CD4-positive, alpha-beta T cell treated with Interleukin-10 for 1 hour (primary cell): ENCODE measurements at places on chromosomes 1 and 21.

DNA sequence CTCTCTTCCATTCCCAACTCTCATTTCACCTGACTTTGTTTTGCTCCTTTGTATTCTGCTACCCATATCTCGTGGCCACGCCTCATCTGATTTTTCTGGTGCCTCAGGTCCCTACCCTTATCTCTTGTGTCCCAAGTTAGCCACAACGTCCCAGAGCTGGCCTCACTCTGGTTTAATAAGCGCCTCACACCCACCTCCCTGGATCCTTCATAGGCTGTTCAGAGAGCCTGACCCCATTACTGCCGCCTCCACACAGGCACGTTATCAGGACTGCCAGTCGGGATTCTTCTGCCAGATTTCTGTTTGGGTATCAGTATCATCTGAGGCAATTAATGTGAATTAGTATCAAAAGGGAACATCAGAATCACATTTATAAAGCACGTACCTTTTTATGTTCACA, 34.7 kb upstream of the TMEM125 start:
- no peak for DNase-seq

DNA sequence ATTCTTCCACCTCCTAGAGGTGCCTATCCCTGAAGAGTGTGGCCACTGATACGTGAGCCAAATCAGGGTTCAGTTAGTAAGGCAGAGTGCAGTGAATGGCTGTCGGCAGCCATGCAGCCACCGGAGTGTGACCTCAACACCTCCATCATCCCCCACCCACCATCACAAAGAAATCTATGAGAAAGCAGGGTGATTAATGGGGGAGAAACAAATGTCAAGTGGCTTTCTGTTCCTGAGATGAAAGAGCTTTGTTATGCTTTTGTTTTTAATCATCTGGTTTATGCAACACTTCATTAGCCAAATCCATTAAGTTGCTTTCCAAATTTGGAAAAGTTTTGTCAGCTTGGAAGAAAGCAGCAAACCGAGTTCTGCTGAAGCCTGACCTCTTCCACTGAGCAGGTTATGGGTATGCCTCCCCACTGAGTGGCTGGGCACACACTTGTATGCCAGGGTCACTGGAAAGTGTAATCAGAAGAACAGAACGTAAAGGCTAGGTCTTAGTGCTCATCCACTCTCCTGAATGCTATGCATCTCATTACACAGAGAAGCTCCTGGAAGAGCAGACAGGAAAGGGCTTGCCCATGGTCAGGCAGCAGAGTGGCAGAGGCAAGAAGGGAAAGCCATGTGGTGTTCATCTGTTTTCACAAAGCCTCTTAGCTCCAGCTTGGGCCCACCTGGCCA, 57.1 kb upstream of the ATP1B1 start:
- no peak for DNase-seq

GRCh38 chr1:234536741-234537140, 57.8 kb upstream of the TARBP1 start:
- no peak for DNase-seq

GRCh38 chr1:236523704-236524141, at the start of gene LGALS8:
Gene LGALS8, plus strand, starts transcription at chr1:236523982. Its CDS starts 2,089 bp downstream, at chr1:236526071.
- peak; percentile 89 for DNase-seq

DNA sequence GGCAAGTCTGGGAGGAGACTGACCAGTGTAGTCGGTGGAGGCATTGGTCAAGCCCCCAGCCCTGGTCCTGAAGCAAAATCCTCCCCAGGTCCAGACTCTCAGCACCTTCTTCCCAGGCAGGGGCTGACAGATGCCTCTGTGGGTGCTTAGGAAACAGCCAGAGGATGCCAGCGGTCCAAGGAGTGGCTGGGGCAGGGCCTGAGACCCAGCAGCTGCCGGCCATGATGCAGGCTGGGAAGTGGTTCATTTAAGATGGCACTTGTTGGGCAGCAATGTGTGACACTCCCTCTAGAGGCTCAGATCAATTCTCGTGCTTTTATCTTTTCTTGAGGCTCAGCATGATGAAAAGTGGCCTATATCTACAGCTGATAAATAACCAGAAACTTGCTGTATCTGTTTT, 165.0 kb upstream of the VAMP3 start:
- DNase-seq, result no peak

- no peak for DNase-seq
Measured at GRCh38 chr1:214143006-214143992, 137.7 kb upstream of the SMYD2 start.

GRCh38 chr1:212606395-212607205, 2.0 kb upstream of the ATF3 start:
- peak; percentile 77 for DNase-seq

DNA sequence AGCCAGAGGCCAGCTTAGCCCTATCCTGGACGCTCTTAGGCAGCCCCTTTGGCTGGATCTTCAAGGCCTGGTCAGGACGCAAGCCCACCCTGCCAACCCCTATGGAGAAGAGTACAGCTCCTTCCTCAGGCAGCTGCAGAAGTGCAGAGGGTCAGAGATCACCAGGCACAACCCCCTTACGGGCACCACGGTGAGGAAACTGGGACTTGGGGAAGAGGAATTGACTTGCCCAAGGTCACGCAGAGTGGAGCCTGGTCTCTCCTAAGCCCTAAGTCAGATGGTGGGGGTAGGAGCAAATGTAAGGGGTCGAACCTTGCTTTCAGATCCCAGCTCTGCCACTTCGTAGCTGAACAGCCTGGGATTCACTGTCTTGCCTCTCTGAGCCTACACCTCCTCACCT, 3.7 kb downstream of the E2F2 start:
- no peak for DNase-seq

DNA sequence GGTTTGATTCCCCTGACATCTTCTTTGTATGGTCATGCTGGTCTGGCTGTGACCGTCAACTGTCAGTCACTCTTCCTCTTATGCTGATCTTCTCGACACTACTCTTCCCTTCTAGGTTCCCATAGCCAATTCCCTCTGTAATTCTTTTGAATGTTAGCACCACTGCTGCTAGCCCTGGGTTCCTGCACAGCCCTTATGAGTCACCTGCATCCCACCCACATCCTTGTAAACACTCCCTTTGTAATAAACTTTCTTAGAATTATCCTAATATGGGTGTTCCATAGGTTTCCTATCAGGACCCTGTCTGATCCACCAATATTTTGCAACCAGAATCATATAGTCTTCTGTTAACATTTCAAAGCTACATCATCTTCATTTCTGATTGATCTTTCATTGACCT, 37.1 kb downstream of the JUN start:
- DNase-seq, result no peak

GRCh38 chr1:30336550-30337323, 386.6 kb downstream of the MATN1 start:
- no peak for DNase-seq

GRCh38 chr1:81220614-81221071, 580.1 kb upstream of the ADGRL2 start:
- no peak for DNase-seq

DNA sequence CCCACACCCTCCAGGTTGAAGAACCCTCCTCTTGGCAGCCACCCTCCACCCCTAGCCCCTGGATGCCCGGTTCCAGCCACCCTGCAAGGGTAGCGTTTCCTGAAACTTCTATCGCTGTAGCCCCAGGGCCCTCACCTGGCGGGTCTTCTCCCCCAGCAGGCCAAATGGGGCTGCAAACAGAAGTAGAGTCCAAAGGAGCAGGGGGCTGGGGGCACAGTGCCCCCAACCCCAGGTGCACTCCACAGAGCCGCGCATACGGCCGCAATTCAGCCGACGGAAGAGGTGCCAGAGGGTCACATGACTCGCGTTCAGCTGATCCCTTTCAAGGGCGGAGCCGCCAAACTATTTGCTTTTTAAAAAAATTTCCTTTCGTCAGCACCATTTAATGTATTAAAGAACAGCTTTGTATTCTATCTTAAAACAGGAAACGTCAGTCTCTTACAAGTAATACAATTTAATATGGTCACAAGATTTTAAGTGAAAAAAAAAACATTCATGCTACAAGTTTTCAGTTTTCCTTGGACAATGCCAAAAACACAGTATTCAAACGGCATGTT, at the start of gene GLMP:
Gene GLMP (minus strand): TSS at position 289 of the 557 bp plus-strand sequence. CDS start 34 bp downstream, at position 255.
- DNase-seq, result peak; percentile 59

DNA sequence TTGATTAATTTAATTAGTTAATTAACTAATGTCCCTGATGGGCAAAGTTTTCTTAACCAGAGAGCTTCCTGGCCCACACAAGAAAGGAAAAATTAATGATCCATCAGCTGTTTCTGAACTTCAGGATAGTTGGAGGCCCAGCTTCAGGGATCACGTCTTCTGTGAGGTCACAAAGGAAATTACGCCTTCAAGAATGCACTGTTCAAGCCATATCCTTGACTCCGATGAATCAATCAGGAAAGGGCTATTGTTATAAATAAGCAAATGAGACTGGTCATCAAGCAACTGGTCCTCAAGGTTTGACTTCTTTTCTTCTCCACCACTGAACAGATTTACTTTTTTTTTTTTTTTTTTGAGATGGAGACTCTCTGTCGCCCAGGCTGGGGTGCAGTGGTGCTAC, 40.6 kb downstream of the TCP10L start:
- no peak for DNase-seq

DNA sequence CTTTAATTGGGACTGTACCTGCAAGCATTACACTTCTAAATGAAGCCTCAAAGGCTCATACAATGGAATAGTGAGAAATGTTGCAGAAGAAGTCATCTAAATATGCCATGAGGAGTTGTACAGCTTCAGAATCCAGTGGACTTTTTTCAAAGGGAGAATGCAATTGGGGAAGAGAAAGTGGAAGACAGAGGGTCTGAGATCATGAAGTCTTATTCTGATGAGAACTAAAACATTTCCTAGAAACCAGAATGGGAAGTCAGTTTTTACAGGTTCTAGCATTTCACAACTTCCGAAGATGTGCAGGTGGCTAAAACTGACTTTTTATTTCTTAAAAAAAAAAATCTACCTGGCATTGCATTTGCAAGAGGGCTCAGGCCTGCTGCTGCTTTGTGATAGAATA, 424.4 kb upstream of the RUNX1 start:
- DNase-seq, result no peak

GRCh38 chr1:77412820-77413530, 131.2 kb downstream of the AK5 start:
- DNase-seq, result no peak

DNA sequence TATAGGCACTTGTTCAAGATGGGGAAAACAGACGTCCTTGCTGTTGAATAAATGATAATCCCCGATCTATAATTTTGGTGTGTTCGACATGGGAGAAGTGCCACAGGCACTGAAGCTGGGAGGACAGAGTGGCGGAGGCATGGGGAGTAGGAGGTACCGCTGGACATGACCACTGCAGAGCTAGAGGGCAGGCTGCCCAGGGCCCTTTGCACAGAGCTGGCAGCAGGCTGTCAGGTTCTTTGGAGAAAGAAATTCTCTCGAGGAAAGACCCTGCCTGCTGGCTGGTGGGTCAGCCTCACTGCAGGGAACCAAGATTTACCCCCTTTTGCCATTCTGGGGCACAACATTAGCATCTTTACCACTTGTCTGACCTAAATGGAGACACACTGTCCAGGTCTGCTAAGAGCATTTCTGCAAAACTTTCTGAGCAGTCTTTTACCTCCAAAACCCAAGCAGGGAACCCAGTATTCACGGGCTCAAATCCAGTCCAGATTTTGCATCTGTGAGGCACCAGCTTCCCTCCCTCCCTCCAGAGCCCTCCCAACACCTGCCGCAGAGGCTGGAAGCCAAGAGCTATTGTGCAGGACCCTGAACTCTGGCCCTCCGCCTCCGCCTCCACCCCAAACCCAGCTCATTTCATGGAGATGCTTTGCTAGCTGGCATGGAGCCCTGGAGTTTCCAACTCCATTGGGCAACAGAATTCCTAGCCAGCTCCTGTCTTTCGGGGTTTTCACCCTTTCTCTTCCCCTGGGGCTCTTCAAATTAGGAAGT, 142.3 kb downstream of the PLXNA2 start:
- no peak for DNase-seq

DNA sequence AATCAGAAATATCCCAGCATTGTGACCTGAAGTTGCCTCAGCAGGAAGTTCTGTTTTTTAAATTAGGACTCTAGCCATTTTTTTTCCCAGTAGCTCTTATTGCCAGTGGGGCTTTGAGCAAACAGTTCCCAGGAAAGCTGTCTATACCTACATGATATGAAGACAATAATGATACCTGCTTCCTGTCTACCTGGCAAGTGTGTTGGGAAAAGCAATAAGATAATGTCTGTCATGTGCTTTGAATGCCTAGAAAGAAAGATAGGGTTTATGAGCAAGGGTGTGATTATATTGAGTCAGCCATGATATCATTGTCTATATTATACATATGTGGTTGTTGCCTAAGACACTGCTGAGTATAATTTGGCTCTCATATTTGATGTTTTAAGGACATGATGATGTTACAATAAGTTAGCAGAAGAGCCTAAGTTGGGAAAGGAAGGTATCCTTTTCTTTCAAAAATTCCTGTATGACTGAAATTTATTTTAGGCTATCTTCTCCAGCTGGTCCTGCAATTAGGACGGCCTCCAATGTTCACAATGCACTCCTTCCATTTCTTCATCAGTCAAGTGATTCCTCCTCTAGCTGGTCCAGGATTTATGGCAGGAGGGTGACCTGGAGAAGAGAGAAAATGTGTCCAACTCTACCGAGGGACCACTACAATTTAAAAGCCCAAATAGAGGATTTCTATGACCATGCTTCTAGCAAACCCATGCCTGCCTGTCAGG, 99.6 kb upstream of the CDC42BPA start:
- no peak for DNase-seq

DNA sequence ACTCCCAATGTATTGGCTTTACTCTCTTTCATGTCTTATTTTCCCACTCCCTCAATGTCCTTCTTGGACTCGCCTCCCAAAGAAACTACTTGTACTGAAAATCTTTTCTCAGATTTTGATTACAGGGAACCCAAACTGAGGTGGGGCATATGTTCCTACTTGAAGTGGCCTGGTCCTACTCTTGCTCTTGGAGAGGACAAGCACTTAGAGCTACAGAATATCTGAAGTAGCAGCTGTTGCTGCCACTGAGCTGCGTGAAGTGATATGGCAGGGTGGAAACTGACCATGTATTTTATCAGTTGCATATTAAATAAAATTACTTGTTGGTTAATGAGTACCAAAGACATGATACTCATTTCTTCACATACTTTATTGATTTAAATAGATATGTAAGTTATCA, 129.5 kb downstream of the TSEN15 start:
- DNase-seq, result no peak

DNA sequence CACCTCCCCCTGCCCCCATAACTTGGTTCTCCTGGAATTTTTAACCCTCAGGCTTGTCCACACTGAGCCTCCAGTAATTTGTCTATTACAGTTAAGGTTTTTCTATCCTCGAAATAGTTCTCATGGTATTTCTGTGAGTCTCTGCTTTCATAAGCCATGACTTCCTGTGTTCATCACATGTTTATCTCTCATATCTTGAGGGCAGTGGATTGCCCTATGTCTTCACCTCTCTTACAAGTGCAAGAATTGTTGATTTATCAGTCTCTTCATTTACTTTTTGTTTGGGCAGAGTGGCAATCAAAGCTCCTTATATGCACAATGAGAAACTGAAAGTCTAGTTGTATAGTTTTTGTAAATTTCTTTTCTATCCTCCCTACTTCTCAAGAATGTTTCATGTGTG, 328.4 kb downstream of the PLA2G4A start:
- peak; percentile 1 for DNase-seq

DNA sequence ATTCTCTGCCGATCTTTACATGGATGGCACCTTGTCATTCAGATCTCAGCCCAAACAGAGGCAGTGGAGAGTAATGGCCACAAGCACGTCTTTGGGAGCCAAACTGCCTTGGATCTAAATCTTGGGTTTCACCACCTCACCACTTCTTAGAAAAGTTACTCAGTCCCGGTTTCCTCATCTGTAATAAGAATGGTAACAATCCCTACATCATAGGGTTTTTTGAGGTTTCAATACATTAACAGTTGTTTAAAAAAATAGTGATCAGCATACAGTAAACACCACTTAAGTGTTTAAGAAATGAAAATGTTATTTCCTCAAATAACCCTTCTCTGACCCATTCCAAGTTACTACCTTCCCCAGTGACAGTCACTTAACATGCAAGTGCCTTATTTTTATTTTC, 38.5 kb upstream of the KCNA3 start:
- no peak for DNase-seq
